ENCODE measurements at places on chromosomes 5 and 9.

GRCh38 chr5:72166070-72166979, 59.0 kb downstream of the MAP1B start:
- DNase-seq: peak; percentile 72

GRCh38 chr5:10699281-10699874, 61.7 kb downstream of the DAP start:
- no peak for DNase-seq

DNA sequence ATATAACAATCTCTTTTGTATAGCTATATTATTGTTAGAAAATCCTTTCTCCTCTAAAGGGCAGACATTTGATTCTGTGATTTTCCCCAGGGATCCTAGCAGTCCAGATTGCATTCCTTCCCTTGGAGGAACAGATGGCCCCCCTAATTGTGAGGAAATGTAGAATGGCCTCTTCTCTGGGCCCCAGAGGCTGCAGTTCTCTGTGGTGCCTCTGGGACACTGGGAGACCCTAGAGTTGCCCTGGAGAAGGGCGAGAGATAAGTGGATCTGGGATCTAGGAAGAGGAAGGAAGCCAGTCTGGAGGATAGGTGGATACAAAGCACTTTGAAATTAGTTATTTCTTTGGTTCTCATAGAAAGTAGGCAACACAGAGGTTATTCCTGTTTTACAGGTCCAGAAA, 1.9 kb upstream of the HINT2 start:
- DNase-seq: no peak

- DNase-seq: peak; percentile 25
These were observed 737 bp downstream of the SLC1A3 start for GRCh38 chr5:36607114-36607571.

- DNase-seq: no peak
These were observed 72.8 kb downstream of the NIPSNAP3B start for GRCh38 chr9:104836767-104837166.

DNA sequence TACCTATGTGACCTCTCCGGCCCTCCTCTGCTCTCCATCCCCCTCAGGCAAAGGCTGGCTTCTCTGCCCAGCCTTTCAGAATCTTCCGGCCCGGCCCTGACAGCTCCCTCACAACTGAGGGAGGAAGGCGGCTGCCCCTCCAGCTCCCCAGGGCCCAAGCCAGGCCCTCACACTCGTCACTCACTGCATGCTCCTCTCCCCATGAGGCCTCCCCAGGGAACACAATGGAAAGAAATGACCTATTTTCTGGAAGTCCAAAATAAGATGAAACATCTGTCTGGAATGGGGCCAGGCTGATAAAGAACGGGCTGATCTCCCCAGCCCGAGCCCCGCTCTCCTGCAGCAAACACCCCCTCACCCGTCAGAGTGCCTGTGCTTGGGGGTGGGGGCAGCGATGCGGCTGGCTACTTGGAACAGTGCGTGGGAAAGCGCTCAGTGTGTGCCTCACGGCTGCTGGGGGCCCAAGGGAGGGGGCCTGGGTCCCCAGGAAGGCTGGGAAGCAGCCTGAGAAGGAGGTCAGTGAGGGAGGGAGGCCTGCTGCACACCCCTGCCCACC, 11.3 kb downstream of the PDGFRB start:
- no peak for DNase-seq

GRCh38 chr5:51902512-51902911, 519.3 kb downstream of the ISL1 start:
- DNase-seq: no peak

- no peak for DNase-seq
These were observed 107.6 kb downstream of the FBXW11 start for GRCh38 chr5:171898879-171899278.

DNA sequence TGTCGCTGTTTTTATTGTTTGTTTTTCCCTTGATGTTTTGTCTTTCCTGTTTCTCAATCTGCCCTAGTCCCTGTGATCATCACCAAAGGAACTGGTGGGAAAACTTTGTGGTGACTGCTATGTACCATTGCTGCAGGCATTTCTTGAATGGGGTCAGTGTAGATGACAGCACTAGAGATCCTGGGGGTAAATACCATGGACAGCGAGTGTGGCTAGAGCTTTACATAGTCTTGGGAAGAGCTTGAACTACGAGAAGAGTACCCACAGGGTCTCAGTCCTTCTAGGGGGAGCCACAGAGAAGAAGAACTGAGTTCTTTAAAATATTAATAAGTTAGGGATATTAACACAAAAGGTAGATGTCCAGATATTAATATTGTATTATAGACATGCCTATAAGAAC, 138.8 kb downstream of the PAM start:
- no peak for DNase-seq

- DNase-seq: no peak
These were observed 110.9 kb downstream of the GRIA1 start for GRCh38 chr5:153601377-153601776.

GRCh38 chr5:5039918-5040317, 100.2 kb upstream of the ADAMTS16 start:
- no peak for DNase-seq

GRCh38 chr9:88536023-88536324, 996 bp downstream of the NXNL2 start:
- no peak for DNase-seq

DNA sequence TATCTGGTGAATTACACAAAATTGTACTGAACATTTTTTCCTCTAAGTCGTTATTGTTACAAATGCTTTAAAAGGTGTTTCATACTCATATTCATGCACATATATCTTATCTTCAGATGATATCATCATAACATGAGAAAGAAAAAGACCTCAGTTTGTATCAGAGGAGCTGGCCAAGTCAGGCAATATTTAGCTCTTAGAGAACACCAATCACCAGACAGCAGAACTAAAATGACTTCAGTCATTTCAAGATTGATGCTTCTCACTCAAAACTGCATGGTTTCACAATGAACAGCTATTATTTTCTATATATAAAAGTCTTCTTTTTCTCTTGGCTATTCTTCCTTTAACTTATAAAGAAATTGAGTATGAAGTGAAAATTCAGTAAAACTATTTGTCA, 44.6 kb downstream of the TSSK1B start:
- DNase-seq: no peak

DNA sequence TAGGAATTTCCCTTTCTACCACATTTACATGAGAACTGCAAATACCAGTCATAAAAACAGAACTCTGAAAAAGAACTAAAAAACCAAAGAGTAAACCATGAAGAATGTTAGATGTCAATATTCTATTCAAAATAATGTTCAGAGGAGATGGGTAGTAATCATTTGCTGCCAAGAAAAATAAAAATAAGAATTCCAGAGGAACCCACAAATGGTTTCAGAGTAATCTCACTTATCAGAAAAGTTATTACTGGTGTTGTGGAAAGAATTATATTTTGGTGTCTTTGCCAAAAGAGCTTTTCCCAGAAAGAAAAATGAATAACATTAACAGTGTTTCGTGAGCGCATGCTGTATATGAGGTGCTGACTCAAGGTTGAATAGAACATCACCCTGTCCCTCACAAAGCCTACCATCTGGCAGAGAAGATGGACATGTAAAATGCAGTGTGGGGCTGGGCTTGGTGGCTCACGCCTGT, 35.6 kb downstream of the GPR21 start:
- DNase-seq: no peak

GRCh38 chr5:168404365-168404764, 81.9 kb upstream of the RARS1 start:
- DNase-seq: peak; percentile 27

DNA sequence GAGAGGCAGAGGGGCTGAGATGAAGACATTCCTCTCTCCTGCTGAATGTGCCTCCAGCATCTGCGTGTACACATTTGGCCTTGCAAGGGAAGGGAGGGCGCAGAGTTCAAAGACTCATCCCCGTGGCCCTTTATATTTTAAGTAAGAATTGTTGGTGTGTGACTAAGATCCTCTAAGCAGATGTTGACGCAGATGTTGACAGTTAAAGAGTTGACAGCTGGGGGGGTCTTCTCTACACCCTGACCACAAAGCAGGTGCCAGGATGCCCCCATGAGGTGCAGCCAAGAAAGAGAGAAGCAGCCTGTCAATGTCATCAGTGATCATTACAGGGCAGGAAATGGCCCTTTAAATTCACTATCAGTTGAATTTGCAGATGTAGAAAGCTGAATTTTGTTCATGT, 262.9 kb downstream of the IRX1 start:
- no peak for DNase-seq

DNA sequence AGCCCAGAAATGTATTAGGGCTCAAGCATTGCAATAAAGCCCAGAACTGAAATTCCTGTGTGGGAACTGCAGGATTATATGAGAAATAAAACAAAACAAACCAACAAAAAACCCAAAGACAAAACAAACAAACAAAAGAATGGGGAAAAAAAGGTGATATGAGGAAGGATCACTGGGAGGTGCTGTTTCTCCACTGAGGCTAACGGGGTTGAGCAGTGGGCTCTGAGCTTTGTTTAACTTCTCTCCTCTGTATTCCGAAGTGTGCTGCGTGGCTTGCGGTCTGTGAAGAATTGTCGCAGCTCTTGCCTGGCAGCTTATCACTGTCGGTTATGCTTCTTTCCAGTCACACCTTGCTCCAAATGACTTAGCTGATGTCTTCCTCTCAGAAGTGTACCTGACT, 106.3 kb downstream of the TENT4A start:
- no peak for DNase-seq

- DNase-seq: no peak
These were observed 73.0 kb downstream of the KCNIP1 start for GRCh38 chr5:170576602-170577535.

GRCh38 chr5:143314659-143315058, 88.8 kb downstream of the NR3C1 start:
- no peak for DNase-seq

GRCh38 chr5:23675456-23675855, 168.0 kb downstream of the PRDM9 start:
- no peak for DNase-seq

DNA sequence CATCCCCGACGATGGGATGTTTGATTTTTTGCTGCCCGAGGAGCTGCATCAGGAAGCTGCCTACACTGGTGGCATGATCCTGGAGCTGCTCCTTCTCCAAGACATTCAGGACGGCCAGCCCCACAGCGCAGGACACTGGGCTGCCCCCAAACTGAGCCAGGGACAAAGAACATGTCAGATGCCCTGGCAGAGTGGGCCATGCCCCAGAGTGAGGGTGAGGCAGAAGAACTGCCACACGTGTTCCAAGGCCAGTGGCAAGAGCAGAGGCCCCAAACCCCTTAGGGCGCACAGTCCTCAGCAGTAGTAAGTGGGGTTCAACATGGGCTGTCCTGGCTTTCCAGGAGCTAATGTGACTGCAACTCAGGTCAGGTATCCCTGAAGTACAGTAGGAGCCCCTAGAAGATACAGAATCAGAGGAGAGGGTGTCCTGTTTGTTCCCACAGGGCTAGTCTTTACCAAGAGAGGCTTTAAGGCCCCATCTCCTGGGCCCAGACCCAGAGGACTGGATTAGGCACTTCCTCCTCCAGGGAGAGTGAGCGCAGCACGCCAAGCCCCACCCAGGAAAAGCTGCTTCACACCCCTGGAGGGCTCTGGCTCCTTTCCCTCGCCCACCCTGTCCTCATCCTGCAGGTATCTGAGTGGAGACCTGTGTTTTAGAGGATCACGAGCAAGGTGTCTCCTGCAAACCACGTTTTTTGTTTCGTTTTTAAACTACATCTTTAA, 11.1 kb downstream of the HNRNPAB start:
- no peak for DNase-seq

DNA sequence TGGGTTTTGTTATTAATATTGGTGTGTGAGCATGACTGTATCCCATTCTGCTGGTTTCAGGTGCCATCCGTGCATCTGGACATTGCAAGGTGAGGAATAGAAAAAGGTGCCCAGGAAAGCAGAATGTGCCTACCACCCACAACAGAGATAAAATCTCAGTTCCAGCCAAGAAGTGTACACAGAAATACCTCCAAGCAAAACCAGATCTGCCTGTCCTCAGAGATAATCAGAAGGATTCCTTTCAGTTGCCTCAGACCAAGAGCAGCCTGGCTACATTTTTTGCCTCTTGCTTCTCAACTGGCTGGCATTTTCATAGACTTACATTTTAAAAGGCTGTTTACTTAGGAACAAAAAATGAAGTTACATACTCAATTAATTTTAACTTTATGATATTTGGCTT, 12.1 kb upstream of the ABLIM3 start:
- DNase-seq: no peak

- DNase-seq: no peak
These were observed 1.8 kb downstream of the PLAC8L1 start for GRCh38 chr5:146103594-146103993.

DNA sequence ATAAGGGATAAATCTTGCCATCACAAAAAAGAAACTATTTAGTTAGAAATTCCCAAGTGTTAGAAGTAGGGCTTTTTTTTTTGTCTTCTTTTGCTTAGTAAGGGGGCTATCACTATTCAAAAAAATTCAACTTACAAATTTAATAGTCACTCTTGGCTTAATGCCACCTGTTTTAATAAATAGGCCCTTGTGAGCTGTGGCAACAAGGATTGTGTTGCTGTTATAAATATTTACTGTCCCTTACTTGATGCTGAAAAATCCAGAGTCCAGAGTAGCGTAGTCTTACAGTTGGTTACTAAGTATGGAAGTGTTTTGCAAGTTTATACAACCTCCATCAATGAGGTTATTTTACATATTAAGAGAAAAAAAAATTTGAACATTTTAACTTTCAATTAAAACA, 21.4 kb upstream of the CEP78 start:
- no peak for DNase-seq

DNA sequence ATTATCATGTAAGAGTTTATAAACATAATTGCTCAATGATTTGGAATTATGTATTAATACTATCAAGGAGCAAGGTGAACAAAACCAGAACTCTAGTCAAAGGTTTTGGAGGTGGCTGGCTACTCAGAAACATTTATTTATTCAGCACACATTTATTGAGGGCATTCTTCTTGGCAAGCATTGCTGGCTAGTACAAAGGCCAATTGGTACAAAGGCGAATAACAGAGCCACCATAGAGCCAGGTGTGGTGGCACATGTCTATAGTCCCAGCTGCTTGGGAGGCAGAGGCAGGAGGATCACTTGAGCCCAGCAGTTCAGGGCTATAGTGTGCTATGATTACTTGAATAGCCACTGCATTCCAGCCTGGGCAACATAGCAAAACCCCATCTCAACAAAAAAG, 242.1 kb downstream of the CWC27 start:
- no peak for DNase-seq

DNA sequence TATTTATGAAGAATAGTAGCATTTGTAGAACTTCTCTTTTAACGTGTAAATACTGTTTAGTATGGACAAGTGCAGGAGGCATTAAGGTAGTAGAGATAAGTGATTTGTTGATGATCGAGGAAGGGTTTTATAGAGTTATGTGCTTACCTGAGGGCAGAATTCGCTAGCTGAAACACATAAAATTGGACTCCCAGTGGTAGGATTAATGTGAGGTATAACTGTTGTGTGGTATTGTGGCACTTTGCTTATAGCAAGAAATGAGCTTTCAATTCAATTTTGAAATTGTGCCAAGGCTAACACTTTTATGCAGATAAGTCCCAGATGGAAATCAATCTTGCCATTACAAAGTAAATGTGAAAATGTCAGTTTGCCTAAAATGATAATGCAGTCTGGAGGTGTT, 1.2 kb downstream of the AP3S1 start:
- DNase-seq: no peak
